ENCODE measurements at places on chromosomes 3 and 15.

- DNase-seq, result no peak
Observed at GRCh38 chr3:15305359-15305844, 27.0 kb downstream of the SH3BP5 start.

- DNase-seq, result no peak
Observed at GRCh38 chr15:95302809-95303208, 1027.7 kb upstream of the NR2F2 start.

GRCh38 chr3:120429921-120430361 is 20.9 kb downstream of the FSTL1 start:
- DNase-seq, result peak; percentile 80

DNA sequence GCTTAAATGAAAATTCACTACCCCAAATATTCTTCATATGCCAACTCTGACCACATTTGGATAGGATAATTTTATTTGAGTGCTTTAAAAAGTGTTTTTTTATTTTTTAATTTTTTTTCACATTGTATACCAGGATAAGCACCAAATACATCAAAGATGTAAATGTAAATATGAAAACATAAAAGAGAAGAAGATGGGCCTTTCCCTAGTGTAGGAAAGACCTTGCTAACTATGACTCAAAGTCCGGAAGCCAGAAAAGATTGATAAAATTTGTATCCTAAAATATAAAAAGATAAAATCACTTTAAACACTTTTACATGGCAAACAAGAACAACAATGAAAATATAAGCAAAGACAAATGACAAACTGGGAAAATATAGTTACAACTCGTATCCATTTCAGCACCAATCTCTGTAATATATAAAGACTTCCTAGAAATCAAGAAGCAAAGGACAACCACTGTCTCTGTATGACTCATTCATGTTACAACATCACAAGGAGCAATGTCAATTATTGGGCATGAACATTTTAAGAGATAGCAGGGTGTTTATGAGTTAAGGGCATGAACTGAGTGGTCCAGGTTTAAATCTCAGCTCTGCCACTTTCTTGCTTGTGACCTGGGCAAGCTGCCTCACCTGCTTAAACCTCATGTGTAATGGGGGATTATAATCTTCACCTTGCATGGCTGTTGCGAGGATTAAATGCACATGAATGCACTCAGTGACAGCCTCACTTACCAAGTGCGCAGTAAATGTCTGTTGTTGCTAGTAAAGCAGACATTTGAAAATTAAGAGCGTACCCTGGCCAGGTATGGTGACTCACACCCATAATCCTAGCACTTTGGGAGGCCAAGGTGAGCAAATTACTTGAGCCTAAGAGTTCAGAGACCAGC is 25.3 kb upstream of the ARHGEF3 start:
- no peak for DNase-seq

GRCh38 chr15:78422571-78423340 is 15.3 kb upstream of the IREB2 start:
- DNase-seq, result peak; percentile 81

- DNase-seq, result no peak
Observed at GRCh38 chr15:100053474-100054121, 288.2 kb downstream of the ADAMTS17 start.

DNA sequence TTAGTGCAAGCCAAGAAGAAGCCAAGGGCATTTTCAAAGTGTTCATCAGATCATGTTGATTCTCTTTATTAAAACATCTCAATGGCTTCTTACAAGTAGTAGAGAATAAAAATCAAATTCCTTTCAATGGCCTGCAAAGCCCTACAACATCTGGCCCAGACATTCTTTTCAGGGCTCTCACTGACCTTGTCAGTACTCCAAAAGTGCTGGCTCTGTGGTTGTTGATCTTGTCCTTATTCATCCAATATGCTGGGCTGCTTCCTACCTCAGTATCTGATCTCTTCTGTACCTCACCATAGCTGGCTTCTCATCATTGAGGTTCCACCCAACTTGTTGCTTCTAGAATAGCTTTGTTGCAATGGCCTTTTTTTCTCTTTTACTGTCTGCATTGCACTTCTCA is 74.0 kb upstream of the SAMMSON start:
- peak; percentile 72 for DNase-seq

Data from foreskin fibroblast (primary cell).